ENCODE measurements at places on chromosomes 2 and 18. TPM values are rescaled to one million over a fixed set of nuclear protein-coding genes. Genes with fewer than 3 reads are reported as not detected.

Gene SERPINB3
- total RNA-seq, result 0.96 TPM

DNA sequence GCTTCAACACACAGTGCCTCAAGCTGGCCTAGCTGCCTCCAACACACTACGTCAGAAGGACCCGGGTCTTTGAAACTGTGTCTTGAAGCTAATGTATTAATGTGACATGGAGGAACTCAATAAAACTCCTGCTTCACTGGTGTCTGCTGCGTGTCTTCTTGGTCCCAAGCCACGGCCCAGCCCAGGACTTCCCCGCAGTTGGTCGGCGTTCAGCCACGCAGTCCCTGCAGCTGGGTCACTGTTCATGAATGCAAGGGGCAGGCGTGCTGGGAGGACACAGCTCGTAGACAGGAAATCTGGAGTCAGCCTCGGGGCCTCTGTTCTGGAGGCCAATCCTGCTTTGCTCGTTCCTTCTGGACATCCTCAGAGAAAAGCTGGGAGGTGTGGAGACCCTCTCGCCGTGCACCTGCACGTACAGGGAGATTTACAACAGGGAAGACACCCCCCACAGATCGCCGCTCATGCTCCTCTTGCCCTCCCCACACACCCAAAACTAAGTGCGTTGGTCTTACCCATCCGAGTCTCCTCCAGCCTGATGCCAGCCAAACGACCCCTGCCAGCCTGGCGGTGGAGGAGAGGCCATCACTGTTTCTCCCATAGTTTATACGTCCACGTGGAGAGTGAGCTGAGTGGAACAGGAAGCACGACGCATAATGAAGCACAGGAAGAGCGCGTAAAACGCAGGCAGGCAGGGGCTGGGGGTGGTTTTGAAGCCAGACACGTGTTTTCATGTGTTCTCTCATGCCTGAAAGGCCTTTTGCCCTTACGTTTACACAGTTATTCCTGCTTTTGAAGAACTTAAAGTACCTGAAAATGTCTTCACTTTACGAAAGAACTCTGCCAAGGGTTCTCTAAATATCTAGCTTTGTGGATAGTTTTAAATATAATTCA lies 39.7 kb downstream of the ADI1 start:
- no peak for DNase-seq

DNA sequence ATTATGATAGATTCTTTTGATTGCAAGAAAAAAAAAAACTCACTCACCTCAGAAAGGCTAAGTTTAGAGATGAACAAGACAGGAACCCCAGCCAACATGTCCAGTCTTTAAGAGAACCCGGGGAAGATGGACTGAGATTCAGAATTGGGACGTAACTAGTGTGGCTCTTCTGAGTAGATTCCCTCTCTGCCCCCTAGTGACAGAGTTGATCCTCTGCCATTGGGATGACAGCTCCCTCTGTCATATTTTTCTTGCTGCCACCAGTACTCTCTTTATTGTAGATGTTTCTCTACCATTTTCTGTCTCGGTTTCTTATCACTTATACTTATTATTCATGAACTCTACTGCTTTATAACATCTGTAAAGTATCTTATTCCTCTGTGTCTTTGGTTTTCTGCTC lies 77.7 kb downstream of the GULP1 start:
- peak; percentile 14 for DNase-seq

Gene SDC1
- 55.4 TPM for total RNA-seq

Gene SNTG2
- total RNA-seq, result not detected

Gene TUBA3E
- not detected for total RNA-seq

GRCh38 chr18:7844418-7844817 lies 277.3 kb downstream of the PTPRM start:
- no peak for DNase-seq

- no peak for DNase-seq
Observed at GRCh38 chr2:171330155-171330956, 103.4 kb downstream of the METTL8 start.

Gene NT5C1B
- 4.3 TPM for total RNA-seq

- no peak for DNase-seq
Observed at GRCh38 chr2:18132697-18133096, 254.2 kb downstream of the KCNS3 start.

DNA sequence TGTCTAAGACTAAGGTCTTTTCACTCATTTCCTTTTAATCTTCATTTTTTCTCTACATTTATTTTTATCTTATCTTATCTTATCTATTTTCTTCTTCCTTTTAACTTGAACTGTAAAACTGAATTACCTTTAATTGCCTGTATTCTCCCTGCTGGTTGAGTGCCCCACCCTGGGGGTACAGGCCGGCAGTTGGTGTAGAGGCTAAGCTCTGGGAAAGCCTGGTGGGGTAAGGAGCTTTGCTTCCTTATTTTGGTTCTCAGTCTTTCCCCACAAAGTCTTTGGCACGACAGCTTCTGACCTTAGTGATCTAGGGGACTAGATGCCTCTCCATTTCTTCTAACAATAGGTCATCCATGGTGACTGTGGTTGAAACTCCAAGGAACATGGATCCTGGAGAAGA lies 26.8 kb upstream of the HAAO start:
- DNase-seq, result no peak

Gene IL36RN
- 6.0 TPM for total RNA-seq

Data from umbilical cord (tissue), 2 donors.